K562 (cell line): ENCODE measurements at places on chromosomes 11 and 22.

DNA sequence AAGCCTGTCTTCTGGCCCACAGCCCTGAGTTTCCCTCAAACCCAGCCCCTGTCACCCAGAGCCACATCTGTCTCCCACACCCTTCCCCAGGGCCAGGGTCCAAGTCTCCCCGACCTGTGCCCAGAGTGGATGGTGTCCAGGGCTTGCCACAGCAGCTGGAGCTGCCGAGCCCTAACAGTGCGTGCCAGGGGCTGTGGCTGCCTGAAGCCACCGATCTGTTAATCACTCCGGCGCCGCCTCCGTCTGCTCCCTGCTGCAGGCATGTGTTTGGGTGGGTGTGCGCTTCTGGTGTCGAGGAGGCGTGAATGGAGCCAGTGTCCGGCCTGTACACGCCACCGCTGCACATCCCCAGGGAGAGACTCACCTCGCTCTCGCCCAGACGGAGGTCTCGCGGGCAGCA lies 26.1 kb downstream of the SHISAL1 start:
- no peak for DNase-seq

GRCh38 chr11:72950685-72951084 lies 136.5 kb downstream of the ATG16L2 start:
- no peak for DNase-seq

GRCh38 chr11:114977651-114978050 lies 299.3 kb downstream of the NXPE2 start:
- DNase-seq = no peak

DNA sequence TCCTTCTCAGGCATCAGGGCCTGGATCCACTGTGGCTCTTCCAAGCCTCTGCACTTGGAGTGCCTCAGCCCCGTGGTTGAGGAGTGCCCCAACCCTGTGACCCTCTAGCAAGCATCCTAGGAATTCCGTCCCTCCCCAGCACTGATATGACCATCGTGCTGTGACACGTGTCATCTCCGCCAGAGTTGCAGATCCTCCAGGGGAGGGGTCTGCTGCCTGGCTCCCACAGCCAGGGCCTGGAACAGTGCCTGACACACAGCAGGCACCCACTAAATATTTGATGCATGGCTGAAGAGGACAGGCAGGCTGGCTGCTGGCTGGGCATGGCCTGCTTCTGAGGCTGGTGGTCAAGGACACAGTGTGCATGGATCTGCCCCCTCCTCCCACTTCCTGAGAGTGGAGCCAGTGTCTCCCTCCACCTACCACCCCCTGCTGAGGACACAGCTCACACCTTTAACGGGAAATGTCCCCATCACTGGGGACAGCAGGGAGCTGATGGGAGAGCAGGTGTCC lies 1.7 kb upstream of the CD81 start:
- no peak for DNase-seq

GRCh38 chr22:46171940-46172339 lies 21.6 kb downstream of the PPARA start:
- DNase-seq = no peak

- no peak for DNase-seq
Measured at GRCh38 chr11:32418836-32419235, 16.5 kb downstream of the WT1 start.

- DNase-seq = no peak
Measured at GRCh38 chr11:39102236-39102635, 2357.2 kb downstream of the LRRC4C start.

DNA sequence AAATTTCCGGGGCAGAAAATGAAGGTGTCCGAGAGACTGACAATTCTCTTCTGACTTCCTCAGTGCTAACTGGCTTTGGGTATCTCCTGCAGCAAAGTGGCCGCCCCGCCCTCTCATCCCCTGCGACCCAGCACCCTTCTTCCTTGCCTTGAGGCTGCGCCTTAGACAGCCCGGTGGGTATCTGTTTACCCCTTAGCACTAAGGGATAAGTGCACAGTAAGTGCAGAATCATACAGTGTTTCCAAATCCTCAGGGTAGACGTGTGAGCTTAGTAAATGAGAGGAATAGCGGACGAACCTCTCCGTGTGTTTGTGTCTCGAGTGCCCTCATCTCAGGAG lies 368 bp upstream of the CHORDC1 start:
- no peak for DNase-seq

GRCh38 chr11:110373051-110373702 lies 56.6 kb upstream of the FDX1 start:
- no peak for DNase-seq

DNA sequence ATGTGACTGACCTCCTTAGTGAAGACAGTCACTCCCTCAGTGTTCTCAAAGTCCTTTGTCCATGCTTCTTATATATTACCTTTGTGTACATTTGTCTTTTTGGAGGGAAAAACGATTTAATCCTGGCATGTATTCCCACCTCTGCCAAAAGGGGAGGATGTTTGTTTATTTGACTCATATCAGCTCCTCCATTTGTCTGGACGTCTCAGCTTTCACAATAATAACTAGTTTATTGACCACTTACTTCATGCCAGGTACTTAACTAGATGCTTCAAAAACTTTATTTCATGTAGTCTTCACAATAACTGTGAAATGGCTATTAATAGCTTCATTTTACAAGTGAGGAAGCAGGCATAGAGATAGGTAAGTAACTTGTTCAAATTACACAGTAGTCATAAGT lies 5.3 kb downstream of the TBCEL start:
- DNase-seq = no peak

DNA sequence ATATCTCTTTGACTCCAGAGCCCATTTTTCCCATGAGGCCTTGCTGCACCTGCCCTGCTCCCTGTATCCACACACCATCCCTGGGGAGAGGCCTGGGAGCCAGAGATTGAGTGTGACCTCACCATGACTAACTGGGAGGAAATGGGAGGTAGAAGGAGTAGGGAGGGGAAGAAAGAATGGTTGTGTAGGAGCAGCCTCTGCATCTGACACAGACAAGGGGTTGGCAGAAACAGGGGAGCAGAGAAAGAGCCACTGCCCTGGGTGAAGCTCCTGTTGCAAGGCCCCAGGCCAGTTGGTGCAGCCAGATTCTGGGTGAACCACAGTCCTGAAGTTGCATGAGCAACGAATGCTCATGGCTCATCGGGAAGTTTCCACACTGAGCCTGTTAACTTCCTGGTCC lies 32.4 kb downstream of the POU2F3 start:
- DNase-seq = no peak

GRCh38 chr11:74490941-74491340 lies 2.6 kb downstream of the LIPT2 start:
- no peak for DNase-seq

- DNase-seq = no peak
Measured at GRCh38 chr22:20740222-20740951, 33.5 kb upstream of the SERPIND1 start.

DNA sequence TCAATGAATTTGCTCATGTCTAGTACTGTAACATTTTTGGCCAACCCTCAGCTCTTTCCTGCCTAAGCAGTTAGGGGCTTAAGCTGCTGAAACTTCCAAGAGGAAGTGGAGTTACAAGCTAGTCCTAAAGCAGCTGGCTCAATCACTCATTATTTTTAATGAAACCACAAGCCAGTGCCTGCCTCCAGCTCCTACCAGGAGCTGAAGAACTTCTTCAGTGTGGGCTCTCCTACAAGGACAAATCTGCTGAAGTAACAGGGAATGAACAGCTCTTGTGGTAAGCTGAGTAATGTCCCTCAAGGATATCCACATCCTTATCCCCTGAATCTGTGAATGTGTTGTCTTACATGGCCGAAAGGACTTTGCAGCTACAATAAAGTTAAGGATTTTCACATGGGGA lies 112.5 kb downstream of the BBOX1 start:
- DNase-seq = no peak

- no peak for DNase-seq
Measured at GRCh38 chr22:38997518-38997917, 15.4 kb downstream of the APOBEC3B start.

- DNase-seq = no peak
Measured at GRCh38 chr22:50198624-50199017, 2.2 kb upstream of the SELENOO start.

GRCh38 chr11:67499808-67500483 lies 5.2 kb downstream of the PITPNM1 start:
- no peak for DNase-seq

GRCh38 chr22:23781065-23781464 lies 5.7 kb upstream of the SMARCB1 start:
- DNase-seq = no peak

GRCh38 chr22:45254388-45254787 lies 13.7 kb upstream of the KIAA0930 start:
- DNase-seq = no peak

DNA sequence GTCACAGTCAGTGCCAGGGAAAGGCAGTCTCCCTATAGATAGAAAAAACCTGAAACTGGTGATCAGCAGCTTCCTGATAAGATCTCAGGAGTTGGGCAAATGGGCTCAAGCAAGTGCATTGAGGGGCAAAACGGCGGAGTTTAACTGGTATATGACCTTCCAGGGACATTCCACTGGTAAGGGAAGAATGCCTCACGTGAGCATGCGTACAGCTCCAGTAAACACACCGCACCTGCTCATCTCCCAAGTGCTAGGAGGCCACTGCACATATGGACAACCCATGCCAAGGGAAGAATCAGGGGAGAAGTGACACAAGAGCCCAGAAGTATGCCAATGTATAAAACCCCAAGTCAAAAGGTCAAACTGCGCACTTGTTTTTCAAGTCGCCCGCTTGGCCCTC lies 11.6 kb downstream of the HEPHL1 start:
- DNase-seq = no peak
